Bronchus fibroblast of lung (primary cell): ENCODE measurements at places on chromosomes 16 and 17. TPM values are rescaled to one million over a fixed set of nuclear protein-coding genes. Genes with fewer than 3 reads are reported as not detected.

RNF227 gene
- 1.0 and 1.2 TPM in 2 replicates for total RNA-seq

RCVRN gene
- not detected in 2 replicates for total RNA-seq

COG1 gene
- 18.7 and 22.7 TPM in 2 replicates for total RNA-seq

NOG gene
- total RNA-seq, result 0.30 and 0.50 TPM in 2 replicates

VEZF1 gene
- total RNA-seq, result 45.1 and 45.3 TPM in 2 replicates

PIK3R5 gene
- total RNA-seq, result not detected in 2 replicates

ATP1B2 gene
- not detected in 2 replicates for total RNA-seq

CDYL2 gene
- 1.3 and 2.0 TPM in 2 replicates for total RNA-seq

ACSF3 gene
- 21.3 and 33.6 TPM in 2 replicates for total RNA-seq

SLC9A5 gene
- 0.89 and 1.3 TPM in 2 replicates for total RNA-seq

SLC16A3 gene
- 201 and 213 TPM in 2 replicates for total RNA-seq
